ENCODE measurements at places on chromosomes 2 and 18. TPM values are rescaled to one million over a fixed set of nuclear protein-coding genes. Genes with fewer than 3 reads are reported as not detected.

The DSG4 gene
- total RNA-seq: not detected

DNA sequence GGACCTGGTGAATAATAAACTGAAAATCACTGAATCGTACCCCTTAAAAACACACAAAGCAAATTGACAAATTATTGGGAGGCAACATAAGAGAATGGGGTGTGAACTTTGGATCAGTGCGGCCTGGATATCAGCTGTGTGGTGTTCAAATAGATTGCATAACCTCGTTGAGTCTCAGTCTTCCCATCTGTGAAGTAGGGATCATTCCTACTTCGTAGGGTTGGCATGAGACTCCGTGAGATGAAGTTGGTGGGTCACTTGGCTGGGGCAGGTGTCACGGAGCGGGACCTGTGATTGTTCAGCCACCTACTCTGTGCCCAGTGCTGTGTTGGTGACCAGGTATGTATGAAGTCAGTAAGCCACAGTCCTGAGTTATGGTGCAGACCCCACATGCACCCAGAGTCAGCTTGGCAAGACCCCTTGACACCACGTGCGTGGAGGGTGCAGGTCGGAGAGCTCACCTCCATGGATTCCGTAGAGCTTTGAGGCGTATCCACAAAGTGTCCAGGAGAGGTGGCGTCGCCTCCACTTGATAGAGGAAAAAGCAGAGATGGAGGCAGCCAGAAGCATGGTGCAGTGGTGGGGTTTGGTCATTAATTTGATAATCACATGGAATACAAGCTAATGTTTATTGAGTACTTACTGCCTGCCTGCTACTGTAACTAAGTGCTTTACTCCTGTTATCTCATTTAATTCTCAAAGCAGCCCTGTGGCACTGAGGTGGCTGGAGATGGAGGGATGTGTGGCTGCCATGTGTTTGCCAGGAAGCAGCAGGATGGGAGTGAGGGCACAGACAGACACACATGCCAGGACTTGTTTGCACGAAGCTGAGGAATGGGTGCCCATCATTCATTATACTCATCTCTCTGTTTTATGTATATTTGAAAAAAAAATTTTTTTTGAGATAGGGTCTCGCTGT, 35.8 kb downstream of the HPCAL1 start:
- no peak for DNase-seq

DNA sequence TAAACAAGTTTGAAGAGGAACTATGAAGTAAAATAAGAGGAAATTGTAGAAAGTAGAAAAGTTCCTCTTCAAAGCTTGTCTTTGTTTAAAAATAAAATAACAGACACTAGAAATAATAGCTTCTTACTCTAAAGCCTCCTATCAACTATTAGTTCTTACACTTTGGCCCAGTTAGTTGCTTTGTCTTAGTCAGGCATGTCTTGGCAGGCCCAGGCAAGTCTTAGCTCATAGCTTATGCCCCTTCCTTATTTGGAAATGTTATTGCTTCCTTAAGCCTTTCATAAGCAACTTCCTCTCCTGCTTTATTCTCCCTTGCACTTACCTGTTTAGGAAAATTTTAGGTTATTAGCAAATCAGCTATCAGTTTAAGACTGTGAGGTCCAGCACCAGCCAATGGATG, 950.6 kb upstream of the LRATD1 start:
- no peak for DNase-seq

DNA sequence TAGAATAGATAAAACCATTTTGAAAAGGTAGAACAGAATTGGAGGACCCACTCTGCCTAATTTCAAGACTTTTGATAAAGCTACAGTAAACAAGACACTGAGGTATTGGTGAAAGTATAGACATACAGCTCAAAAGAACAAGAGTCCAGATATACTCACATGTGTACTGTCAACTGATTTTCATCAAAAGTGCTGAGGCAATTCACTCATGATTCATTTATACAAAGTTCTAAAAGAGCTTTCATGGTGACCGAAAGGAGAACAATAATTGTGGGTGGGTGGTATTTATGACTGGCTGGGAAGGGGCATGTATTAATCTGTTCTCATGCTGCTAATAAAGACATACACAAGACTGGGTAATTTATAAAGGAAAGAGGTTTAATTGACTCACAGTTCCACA, 7.3 kb downstream of the MAP4K3 start:
- DNase-seq: no peak

GRCh38 chr18:49359732-49360444, 100.6 kb downstream of the DYM start:
- no peak for DNase-seq

DNA sequence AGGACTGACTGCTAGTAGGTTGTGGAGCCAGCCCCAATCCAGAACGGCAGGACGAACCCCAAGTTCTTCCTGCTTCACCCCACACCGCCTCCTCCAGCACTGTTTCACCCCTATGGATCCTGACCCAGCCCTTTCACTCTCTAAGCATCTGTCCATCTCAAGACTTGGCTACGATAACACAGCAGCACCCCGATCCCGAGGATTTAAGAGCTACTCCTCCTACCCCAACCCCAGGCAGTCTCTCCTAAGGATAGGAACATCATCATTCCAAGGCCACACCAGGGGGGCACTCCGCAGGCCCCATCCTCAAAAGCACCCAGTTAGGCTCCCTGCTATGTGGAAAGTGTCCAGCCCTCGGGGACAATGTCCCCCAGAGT, 645 bp downstream of the KCTD18 start:
- peak; percentile 68 for DNase-seq

DNA sequence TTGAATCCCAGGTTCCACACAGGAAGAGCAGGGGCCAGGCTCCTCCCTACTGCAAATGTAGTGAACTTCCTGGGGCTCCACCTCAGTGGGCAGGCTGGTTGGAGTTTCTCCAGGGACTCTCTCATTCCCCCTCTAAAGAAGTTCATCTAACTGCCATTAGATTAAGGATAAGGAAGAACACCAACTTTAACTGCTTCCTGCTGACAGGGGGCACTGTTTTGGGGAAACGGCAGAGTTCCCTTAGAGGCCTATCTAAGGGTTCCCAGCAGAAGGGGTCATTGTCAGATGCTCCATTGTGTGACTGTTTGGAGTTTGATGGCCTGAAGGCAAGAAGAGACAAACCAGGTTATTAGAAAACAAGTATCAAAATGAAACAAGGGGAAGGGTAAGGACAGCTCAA, 2159.7 kb upstream of the PIK3C3 start:
- DNase-seq: no peak

DNA sequence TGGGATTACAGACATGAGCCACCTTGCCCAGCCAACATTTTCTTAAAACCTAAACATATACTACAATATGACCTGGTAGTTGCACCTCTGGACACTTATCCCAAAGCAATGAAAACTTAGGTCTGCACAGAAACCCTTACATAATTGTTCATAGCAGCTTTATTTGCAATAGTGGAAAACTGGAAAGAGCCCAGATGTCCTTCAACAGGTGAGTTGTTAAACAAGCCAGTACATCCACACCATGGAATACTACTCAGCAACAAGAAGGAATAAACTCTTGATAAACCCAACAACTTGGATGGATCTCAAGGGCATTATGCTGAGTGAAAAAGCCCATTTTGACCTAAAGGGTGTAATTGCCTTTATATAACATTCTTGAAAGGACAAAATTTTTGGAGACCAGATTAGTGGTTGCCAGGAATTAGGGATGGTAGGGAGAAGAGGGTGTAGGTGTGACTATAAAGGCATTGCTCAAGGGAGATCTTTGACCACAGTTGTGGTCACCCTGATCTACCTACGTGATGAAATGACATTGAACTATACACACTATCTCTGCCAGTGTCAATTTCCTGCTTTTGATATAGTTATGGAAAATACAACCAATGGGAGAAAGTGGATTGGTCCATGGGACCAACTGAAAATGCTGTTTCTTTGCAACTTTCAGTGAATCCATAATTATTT, 11.9 kb upstream of the AMMECR1L start:
- no peak for DNase-seq

The SCG2 gene
- total RNA-seq: not detected

The MAL gene
- 8.7 TPM for total RNA-seq

The MRO gene
- total RNA-seq: 4.6 TPM

The VWA3B gene
- 0.38 TPM for total RNA-seq

GRCh38 chr2:46315103-46315890, 18.1 kb downstream of the EPAS1 start:
- peak; percentile 91 for DNase-seq

DNA sequence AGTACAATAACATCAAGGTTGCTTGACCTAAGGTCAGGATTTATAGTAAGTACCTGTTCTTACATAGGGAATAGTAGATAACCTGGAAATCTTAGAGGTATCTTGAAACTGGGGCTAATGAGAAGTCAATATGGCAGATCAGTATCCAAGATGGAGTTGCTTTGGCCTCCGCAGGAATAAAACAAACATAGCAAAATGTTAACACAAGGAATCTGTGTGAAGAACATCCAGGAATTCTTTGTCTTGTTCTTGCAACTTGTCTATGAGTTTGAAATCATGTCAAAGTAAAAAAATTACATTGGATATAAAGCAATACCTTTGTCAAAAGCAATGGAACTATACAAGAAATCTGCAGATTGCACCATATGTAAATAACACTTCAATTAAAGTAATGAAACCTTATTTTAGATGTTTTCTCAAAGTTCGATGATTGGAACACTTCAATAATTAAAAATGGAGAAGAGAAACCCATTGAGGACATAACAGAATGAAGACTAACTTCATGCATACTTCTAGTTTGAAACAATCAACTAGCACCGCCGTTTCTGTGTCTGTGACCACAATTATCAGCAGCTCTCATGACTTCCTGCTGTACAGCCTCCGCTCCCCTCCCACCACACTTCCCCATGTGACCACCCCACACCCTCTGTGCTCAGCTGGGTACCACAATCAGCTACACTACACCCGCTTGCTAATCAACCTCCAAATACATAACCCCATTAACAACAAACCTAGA, 27.6 kb downstream of the C2orf76 start:
- no peak for DNase-seq

- no peak for DNase-seq
These were observed 50.6 kb downstream of the BMPR2 start for GRCh38 chr2:202426751-202427150.

GRCh38 chr2:105788670-105789290, 44.1 kb downstream of the NCK2 start:
- DNase-seq: no peak

DNA sequence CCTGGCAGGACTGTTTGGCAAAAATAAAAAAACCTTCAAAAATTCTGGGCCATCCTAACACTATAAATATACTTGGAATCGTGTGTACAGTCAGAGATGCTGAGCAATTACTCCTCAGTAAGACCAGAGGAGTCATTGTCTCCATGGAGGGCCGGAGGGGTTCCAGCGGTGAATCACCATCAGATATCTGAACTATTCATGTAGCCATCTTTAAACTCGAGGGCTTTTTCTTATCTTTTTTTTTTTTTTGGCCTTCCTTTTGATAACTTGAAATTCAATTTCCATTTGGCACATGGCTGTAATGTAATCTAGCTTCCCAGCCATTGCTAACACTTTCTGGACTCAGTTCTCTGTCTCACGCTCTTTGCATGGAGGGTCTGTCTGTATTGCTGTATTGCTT, 7.4 kb upstream of the FHL2 start:
- no peak for DNase-seq

GRCh38 chr2:20589975-20590703, 60.8 kb downstream of the HS1BP3 start:
- peak; percentile 34 for DNase-seq

DNA sequence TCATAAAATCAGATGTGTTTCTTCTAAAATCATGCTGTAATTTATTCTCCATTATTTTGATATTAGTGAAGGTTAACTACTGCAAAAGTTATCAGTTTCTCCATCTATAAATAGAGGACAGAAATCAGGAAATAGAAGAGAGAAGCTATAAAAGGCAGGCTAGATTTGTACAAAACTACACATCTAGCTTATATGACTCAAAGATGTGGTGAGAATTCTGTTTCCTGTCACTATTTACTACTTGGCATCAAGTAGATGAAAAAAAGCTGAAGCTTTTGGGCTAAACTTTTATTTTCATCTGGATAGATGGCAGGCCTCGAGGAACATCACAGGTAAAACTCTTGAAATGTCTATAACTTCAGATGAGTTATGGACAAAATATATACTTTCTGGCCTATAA, 49.8 kb upstream of the NAB1 start:
- DNase-seq: no peak

DNA sequence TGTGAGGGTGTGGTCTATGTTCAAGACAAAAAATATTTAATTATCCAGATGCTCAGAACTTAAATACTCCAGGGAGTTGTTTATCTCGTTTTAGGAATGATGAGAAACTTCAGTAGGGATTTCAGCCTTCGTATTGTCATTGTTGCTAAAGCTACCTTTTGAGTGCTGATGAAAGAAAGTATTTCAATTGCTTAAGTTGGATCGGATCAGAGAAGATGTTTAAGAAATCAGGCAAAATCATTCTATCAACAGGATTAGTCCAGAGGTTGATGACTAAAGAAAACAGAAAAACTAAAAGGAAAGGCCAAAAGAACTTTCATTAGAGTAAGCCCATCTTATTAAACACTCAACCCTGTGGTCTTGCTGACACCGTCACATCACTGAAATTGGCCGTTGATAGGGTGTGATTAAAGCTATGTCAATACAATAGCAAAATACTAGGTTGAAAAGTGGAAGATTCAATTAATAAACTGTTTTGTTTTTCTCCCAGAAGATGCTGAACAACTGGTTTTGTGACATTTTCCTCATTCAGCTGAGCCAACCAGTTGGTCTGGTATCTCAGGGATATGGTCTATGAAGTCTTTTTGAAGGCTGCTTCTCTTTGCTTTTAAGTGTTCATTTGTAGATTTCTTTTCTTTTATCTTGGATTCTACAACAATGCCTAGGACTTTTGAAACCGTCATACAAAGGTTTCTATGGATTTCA, 551.7 kb downstream of the SLC4A3 start:
- DNase-seq: no peak

GRCh38 chr2:6578416-6578815, 287.3 kb downstream of the CMPK2 start:
- no peak for DNase-seq

DNA sequence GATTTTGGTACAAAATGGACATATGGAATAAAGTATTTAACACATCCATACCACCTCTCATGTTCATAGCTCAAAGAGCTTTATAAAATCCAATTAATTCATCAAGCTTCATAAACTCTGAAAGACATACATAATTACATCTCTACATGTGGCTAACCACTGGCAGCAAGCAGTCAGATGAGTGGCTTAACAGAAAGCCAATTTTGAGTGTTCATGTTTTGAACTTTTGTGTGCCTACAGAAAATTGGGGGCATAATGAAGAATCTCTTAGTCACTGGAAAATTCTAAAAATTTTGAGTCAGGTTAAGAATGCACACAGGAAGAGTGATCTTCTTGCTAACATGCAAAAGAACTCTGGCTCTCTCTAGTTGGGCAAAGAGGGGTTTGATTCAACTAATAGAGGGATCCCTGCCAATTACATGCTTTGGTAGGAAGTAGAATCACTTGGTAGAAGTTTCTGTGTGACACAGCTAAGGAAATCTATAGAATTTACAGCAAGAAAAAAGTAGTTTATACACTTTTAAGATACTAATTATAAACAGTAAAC, 287.4 kb downstream of the NOL4 start:
- no peak for DNase-seq

Data from Right ventricle myocardium inferior (tissue), 1 donor.